Left colon (tissue), 2 donors: ENCODE measurements at places on chromosomes 11 and 22. TPM values are rescaled to one million over a fixed set of nuclear protein-coding genes. Genes with fewer than 3 reads are reported as not detected.

The FAT3 gene
- 0.73 TPM for total RNA-seq

DNA sequence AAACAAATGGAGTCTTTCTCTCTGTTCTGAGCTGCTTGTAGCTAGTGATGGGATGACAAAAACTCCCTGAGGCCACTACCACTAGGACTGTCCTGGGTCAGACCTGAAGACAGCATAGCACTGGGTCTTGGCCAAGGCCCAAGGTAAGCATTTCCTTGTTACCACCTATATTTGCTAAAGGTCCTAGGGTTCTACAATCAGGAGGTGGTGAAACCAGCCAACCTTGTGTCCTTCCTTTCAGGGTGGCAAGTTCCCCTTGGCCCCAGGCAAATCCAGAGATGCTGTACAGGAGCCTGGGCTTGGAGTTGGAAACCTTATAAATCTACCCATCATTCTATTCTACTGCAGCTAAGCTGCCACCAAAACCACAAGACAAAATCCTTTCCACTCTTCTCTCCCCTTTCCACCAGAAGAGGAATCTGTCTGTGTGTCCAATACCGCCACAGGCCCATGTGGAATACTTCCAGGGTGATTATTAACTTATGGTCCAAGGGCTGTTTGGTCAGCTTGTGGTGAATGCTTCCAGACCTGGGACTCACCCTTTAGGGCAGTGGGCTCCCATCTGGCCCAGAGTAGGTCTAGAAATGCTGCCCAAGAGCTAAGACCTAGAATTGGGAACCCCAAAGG is 16.8 kb downstream of the SLC22A25 start:
- DNase-seq = no peak

DNA sequence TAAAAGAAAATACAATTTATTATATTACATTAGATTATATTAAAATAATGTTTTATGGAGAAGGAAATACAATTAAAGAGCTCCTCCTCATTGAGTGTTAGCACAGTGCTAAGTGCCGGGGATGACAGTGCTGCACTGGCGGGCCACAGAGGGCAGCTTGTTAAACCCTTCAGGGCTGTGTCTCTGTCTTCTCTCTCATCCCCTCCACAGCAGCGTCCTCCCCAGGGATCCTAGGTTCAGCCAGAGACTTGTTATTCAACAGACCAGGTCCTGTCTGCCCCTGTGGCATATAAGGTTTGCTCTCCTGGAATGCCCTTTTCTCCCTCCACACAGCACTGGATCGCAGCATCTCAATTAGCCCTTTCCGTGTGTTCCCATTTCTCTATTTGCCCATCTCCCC is 14.2 kb downstream of the THYN1 start:
- no peak for DNase-seq

The LRP4 gene
- 43.3 TPM for total RNA-seq

- no peak for DNase-seq
Measured at GRCh38 chr11:9711454-9712307, 47.8 kb downstream of the SWAP70 start.

DNA sequence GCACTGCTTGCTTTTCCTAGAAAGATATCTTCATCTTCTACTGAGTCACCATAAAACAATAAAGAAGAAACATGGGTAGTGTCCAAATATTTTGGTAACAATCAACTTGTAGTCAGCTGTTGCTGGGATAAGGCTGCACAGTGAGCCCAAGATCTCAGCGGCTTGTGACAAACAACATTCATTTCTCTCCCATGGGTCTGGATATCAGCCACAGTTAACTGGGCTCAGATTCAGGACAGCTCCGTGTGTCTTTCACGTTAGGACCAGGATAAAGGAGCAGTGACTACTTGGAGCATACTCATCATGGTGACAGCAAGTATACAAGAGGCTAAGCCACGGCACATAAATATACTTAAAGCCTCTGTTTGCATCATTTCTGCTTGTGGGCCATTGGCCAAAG is 27.9 kb upstream of the GRK3 start:
- DNase-seq = no peak

The TMEM191C gene
- total RNA-seq = 4.0 TPM

The IL18 gene
- total RNA-seq = 74.7 TPM

DNA sequence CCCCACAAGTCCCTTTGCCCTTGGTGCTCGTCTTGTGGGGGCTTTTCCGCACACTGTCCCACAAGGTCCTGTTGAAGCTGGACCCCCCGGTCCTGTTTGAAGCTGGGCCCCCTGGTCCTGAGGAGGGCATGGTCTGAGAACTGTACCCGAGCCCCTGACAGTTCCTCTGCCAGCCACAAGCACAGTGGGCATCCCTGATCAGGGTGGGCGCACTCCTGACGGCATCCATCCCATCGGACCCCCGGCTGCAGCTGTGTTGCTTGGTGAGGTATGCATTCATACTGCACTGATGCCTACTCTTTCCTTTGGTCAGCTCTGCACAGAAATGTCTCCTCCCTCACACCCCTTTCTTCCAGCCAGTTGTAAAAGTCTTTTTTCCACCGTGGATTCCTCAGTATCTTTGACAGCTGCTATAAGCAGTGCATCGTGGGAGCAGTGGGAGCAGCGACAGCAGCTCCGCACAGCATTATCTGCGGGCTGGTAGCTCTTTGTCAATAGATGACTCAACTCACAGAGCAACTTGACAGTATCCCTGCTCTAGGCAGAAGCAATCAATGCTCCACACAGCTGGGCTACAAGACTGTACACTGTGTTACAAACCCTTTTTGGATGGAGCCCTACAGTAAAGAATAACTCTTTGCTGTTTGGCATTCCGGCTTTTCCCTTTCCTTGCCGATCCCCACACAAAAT is 1030.8 kb upstream of the CCDC90B start:
- no peak for DNase-seq

DNA sequence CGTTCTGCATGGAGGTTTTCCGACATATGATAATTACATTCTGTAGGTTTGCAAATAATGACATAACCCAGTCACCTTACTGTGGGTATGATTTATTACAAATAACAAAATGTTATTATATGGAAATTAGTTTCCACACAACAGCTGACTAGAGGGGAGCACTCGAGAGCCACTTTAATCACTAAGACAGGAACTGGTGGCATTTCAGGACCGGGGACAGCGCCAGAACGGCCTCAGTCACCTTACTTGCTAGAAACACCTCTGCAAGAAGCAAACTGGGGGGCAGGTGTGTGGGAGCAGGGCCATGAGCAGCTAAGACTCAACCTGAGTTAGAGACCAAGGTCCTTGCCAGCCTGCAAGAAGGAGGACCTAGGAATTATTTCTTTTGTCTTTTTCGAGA is 199.9 kb downstream of the DSCAML1 start:
- DNase-seq = no peak

The SLC22A9 gene
- total RNA-seq = not detected

DNA sequence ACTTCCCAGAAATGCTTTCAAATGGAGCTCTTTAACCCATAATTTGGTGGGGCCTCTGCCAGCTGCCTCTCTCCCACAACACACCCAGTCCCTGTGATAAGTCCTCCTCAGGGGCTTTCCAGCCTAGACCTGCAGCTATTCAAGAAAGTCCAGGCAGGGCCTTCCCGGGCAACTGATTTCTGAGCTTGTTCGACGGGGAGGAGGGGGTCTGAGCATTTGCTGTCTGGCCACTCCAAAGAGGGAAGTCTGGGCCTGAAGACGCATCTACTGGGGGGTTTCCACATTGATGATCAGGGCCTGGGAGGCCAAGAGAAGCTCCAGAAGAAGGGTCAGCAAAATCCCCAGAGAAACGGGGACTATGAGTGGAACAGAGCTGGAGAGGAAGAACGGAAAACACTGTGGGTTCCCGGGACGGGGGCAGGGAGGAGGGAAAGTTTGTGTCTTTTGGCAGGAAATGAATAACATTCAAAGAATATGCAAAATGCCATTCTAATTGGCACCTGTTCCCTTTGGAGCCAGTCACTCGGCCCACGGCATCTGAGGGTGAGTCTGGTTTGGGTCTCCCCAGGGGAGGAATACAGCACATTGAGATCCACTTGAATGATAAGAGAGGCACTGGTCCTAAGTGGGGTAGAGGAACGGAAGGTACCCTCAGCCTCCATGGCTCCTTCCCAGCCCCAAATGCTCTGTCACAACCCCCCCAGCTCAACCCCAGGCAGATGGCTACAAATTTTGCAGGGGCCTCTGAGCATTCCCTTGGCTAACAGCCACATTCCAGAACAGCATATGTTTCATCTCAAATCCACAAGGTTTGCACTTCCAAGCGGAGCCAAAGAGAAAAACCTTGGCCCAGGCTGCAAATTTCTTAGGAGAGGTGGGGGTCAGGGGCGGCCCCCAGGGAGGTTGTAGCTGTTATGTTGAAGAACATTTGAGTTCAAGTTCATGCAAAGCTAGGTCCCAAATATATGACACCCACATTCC is 72.0 kb downstream of the RPUSD4 start:
- peak; percentile 15 for DNase-seq

- no peak for DNase-seq
Measured at GRCh38 chr11:83070044-83070701, 1.5 kb downstream of the RAB30 start.

GRCh38 chr22:48882636-48883200 is 945.0 kb downstream of the BRD1 start:
- no peak for DNase-seq

The SPDYC gene
- not detected for total RNA-seq

The C22orf31 gene
- total RNA-seq = not detected

DNA sequence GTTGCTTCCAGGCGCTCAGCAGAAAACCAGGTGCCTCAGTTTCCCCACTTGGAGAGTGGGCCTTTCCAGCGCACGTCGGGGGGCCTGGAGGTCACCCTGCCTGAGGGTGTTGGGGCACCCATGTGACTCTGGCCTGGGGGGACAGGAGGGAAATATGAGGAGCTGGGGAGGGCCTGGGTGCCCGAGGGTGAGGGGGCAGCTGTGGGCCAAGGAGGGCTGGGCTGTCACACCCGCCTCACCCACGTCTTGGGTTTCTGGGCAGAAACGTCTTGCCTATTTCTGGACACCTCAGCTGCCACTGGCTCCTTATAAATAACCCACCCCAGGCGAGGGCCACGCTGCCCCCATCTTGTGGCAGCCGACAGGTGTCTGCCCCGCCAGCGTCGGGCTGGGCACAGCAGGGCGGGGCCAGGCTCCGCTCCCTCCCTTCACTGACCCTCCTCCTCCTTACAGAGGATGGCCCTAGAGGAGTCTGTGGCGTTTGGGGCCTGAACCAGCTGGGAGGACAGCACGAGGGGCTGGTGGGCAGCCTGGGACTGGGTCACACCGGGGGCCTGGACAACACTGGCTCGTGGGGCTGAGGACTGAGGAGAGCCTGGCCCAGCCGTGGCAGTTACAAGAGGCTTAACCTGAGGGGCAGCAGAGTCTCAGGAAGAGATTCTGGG is 1.5 kb downstream of the TNNT3 start:
- DNase-seq = no peak

GRCh38 chr11:125164422-125165110 is at the start of gene PKNOX2:
Gene PKNOX2, plus strand, starts transcription at chr11:125164751. Its CDS starts 186,555 bp downstream, at chr11:125351306.
- DNase-seq = peak; percentile 70

- DNase-seq = no peak
Measured at GRCh38 chr11:69867076-69868005, 48.1 kb upstream of the FGF3 start.

The ELF5 gene
- total RNA-seq = not detected

The OSM gene
- 0.20 TPM for total RNA-seq

DNA sequence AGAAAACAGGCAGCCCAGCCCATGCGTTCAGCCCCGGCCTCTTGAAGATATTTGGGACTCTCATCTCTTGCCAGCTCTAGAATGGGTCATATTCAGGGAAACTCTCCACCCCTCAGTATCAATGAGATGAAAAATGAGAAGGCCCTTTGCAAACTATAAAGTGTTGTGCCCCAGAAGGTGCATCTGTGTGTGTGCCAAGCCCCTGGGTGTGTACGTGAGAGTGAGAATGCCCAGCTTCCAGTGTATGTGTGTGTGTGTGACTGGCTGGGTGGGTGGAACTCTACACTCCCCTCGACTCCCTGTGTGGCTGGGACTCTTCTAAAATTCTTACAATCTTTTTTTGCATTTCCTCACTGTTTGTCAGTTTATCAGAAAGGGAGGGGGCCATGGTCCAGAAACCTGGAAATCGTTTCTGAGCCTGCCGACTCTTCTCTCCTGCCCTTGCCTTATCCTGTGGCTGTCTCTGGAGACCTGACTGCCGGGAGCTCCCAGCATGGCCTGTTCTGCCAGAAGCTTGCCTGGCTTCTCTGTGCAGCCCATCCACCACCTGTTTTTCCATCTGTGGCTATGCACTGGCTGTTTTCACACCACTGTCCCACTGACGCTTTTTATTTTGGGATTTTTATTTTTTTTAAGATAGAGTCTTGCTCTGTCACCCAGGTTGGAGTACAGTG is 1.2 kb downstream of the P2RY6 start:
- no peak for DNase-seq

GRCh38 chr11:45713573-45713972 is 48.2 kb upstream of the CHST1 start:
- no peak for DNase-seq

DNA sequence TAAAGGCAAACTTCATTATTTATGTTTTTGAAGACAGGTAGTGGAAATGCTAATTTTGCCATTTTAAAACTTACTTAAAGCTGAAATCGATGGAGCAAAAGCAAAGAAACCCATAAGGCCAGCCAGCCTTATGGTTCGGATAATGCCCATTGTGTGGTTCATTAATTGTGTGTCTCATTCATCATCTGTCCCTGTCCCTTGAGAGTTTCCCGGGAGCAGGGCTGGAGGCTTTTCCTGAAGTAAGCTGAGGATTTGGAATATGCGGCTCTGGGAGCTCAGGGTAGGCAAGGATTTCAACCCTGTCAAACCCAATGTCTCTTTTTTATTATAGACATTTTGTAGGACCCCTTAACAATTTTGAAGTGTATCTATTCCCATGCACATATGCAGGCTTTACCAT is 790.0 kb upstream of the KIRREL3 start:
- no peak for DNase-seq

The FJX1 gene
- not detected for total RNA-seq

- DNase-seq = no peak
Measured at GRCh38 chr11:31711137-31711536, 100.0 kb downstream of the PAX6 start.

The MPPED2 gene
- 2.9 TPM for total RNA-seq

GRCh38 chr11:114197799-114198500 is 98.2 kb upstream of the NNMT start:
- DNase-seq = no peak

DNA sequence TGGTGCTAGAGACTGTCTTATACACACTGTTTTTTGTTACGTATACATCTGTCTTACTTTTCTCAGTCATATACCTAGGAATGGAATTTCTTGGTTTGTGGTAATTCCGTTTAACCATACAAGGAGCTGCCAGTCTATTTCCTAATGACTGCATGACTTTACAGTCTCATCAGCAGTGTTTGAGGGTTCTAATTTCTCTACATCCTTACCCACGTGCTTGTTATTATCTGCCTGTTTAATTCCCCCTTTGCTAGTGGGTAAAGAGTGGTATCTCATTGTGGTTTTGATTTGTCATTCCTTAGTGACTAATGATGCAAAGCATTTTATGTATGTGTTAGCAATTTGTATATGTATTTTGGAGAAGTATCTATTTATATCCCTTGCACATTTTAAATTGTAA is 1008.0 kb downstream of the FAM181B start:
- DNase-seq = no peak

DNA sequence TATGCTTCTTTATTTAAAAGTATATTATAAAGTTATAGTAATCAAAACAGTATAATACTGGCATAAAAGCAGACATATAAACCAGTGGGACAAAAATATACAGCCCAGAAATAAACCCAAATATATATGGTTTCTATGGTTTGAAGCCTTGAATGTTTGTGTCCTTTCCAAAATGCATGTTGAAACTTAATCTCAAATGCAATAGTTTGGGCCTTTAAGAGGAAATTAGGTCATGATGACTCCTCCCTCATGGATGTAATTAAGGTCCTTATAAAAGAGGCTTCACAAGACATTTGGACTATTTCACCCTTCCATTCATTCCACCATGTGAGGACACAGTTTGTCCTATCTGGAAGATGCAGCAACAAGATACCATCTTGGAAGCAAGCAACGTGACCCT is at the start of gene MS4A6E:
TSS of gene MS4A6E (plus strand) at position 301 of the 400 bp plus-strand sequence. CDS start 7,641 bp downstream, outside the sequence.
- no peak for DNase-seq

The PGA5 gene
- total RNA-seq = 0.22 TPM
